ENCODE measurements at places on chromosomes 2 and 18.

DNA sequence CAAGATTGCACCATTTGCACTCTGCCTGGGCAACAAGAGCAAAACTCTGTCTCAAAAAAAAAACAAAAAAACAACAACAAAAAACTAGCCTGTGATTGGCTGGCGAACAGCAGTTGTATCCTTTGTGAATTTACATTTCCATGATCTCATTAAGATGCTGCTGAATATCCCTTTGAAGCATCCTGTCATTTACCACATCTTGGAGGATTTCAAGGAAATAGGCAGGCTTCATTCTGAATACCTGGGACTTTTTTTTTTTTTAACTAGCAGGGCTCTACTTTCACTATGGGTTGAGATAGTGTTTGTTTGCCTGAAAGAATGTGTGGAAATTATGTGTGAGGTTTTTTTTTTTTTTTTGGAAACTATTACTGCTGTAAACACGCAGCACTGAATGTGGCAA, 49.6 kb upstream of the RPL31 start:
- no peak for DNase-seq

DNA sequence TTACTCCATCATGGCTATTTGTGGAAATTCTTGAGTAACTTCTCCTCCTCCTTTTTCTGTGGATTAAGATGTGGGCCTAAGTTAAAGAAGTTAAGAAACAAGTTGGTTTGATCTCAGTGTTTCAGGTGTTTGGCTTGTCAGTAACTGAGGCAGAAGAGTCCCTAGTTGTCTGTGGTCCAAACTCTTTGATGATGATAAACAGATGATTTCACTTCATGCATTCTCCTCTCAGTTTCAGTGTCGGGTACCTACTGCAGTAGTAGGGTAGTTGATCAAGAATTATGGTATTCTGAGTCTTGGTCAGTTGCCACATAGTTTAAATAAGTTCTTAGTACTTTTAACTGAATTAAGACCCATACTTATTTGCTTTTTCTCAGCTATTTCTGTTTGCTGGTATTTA, 85.6 kb downstream of the NCOA1 start:
- no peak for DNase-seq

DNA sequence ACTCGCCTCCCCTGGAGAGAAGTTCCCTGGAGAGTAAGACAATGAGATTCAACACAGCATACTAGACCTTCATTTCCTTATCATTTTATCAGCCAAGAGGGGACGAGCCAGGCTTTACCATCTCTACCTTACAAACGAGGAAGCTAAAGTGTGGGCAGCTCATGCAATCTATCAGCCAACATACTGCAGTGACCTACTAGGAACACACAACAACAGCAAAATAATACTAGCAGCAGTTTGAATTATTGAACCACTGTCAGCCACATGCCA, 60.0 kb upstream of the TEX51 start:
- DNase-seq, result no peak

GRCh38 chr18:47323158-47323557, 71.7 kb upstream of the SKOR2 start:
- DNase-seq, result no peak

GRCh38 chr2:168052773-168053172, 194.6 kb downstream of the STK39 start:
- no peak for DNase-seq

GRCh38 chr2:63891488-63892030, 49.9 kb downstream of the UGP2 start:
- DNase-seq, result no peak

DNA sequence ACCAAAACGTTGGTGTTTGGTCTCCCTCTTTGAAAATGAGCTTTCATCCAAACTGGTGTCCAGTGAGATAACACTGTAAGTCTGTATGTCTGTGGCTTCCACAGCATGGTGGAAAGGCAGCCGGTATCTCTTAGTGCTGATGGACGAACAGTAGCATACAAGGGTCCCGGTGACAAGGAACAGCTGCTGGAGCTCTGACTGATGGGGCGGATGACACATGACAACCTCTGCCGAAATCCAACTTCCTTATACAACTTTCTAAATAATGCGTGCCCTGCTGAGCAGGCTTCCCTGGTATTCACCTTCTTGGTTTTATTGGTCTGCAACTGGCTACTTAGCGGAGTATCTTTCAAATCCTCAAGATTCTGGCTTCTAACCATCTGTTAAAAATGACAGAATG, 216.2 kb downstream of the SRBD1 start:
- DNase-seq, result no peak

DNA sequence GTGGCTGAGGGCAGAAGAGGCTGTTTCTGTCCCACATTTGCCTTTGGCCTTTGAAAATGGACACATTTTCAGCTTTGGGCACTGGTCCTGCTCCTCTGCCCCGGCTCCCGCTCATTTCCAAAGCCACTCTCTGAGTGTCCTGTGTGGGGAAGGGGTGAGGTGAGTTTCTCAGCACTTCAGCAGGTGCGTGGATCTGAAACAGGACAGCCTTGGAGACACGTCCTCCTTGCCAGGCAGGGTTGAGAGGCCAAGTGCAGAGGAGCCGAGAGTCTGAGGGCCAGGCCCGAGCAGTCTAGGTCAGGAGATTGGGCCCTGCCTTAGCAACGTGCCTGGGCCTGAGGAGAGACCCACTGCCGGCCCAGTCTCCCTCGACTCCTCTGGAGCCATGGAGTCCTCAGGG, 21.9 kb upstream of the ALPI start:
- no peak for DNase-seq

DNA sequence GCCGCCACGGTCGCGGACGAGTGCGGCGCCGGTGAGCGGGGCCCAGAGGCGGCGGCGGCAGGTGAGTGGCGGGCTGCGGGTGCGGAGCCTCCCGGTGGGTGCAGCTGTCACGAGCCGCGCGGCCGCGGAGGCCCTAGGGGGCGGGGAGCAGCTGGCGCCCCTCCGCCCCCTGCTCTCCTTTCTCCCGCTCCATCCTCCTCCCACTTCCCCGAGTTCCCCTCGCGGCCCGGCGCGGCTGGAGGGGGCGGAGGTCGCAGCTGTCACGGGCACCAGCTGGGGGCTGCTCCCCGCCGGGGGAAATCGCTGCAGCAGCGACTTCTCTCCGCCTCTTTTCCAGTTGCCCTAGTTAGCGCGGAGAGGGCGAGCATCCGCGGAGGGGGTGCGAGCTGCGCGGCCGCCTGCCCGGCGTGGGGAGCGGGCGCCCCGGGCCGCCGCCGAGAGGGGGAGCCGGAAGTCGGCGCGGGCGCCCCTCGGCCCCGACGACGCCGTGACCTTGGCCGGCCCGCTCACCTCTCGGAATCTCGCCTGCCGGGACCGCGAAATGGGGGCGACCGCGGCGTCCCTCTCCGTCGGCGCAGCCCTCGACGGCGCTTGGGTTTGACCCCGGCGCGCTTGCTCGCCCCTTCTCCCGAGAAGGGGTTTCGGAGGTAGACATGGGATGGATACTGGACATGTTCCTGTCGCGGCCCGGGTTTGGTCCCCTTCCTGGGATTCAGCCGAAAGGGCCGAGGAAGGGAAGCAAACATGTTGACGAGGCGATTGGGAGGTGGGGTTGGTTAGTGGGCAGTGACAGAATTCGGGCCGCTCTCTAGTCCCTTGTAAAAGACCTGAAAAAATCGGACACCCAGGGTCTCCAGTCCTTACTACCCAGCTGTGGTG, 727 bp downstream of the NCOA1 start:
- DNase-seq, result peak; percentile 26
